ENCODE measurements at places on chromosomes 5 and 9.

DNA sequence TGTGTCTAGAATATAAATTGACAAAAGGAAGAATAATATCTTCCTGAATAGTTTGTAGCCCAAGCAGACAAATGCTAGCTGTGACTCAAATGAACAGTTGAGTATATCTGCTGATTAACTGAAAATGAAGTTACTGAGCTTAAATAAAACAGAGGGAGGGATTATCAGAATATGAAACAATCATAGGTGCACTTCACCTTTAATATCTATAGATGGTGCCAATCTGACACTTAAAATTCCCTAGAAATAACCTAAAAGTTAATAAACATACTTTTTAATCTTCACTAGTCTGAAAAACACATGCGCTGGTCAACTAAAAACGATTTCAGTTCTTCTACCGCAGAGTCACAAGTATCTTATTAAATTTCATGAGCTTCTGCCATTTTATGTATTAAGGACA, 280.8 kb upstream of the RASA1 start:
- no peak for DNase-seq

- DNase-seq: no peak
These were observed 3.8 kb downstream of the PCDH12 start for GRCh38 chr5:141954194-141954593.

- no peak for DNase-seq
These were observed 67.8 kb downstream of the COL23A1 start for GRCh38 chr5:178522361-178522760.

DNA sequence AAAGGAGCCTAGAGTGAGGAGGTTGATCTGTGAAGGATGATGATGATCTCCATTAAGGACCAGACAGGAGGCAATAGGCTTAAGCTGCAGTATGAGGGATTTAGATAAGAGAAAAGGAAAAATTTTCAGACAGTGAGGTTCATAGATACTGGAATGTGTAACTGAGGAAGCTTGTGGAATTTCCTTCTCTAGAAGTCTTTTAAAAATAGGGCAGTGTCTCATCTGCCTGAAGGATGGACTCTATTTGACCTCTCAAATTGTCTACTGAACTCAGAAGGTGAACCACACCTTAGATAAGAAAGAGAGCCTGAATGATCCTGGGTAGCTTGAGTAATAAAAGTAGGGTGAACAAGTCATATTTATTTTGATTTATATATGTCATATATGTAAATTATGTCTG, 148.2 kb upstream of the CDKN2B start:
- no peak for DNase-seq

GRCh38 chr5:8710426-8710930, 835.4 kb downstream of the SEMA5A start:
- DNase-seq: no peak

DNA sequence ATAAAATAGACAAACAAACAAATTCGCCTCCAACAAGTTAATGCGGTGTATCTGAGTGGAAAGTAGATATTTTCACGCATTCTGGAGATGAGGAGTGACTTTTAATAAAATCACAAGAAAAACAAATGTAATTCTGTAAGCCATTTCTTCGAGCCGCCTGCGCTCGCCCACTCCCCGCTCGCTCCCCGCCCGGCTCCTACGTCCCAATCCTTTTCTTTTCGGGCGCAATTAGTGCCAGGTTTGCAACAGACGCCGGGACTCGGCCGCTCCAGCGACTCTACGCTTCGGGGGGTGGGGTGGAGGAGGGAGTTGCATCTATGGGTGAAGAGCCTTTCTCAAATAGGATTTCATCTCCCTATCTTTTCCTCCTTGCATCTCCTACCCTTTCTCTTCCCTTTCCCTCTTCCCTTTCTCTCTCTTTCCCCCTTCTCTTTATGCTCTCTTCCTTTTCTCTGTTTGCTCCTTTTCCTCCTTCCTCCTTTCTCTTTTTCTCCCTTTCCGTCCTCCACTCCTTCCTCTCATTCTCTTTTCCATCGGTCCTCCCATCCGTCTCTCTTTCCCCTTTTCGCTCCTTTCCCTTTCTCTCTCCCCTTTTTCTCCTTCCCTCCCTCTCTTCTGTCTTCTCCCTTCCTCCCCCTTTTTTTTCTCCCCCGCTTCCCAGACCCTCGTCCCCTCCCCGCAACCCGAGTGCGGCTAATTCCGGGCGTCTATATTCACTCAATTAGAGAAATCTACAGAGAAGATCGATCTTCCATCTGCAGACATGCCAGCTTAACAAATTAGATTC, 6.1 kb upstream of the OTP start:
- no peak for DNase-seq

DNA sequence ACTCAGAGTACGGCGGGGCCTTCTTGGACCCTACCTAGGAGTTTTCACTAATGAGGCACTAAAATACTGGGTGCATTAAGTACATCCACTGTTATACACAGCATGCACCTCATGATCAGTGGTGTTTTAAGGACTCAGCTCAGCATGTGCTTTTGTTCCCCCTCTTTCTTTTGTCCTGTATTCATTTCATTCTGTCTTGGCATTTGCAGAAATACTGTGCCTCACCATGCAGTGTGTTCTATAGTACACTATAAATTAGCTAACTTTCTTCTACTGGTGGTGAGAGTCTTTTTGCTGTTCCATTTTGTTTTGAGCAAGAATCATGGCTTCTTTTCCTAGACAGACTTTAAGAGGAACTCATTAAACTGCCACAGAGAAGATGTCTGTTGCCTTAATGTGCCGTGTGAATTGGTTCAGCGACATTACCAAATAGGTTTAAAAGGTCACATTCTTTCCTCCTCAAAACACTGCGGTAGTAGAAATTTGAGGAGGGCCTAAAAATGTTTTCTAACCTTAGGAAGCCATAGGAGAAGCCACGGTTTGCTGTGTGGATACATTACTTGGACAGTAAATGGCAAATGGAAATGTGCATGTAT, 276.6 kb downstream of the MAST4 start:
- DNase-seq: no peak

GRCh38 chr9:78811622-78812276, 514.8 kb downstream of the PSAT1 start:
- no peak for DNase-seq

Measured in activated effector memory CD4-positive, alpha-beta T cell treated with Interleukin-2 at 50 U/mL for 16 hours (primary cell).